Left ventricle myocardium inferior (tissue), 1 donor: ENCODE measurements at places on chromosomes 5 and 9. TPM values are rescaled to one million over a fixed set of nuclear protein-coding genes. Genes with fewer than 3 reads are reported as not detected.

The EEIG1 gene
- 20.7 TPM for total RNA-seq

The FBN2 gene
- total RNA-seq = 34.1 TPM

The ZNF618 gene
- 1.9 TPM for total RNA-seq

The PRXL2C gene
- 26.8 TPM for total RNA-seq

GRCh38 chr5:108587821-108588220 lies 159.9 kb upstream of the FER start:
- no peak for DNase-seq

GRCh38 chr5:11520241-11520930 lies 383.9 kb downstream of the CTNND2 start:
- no peak for DNase-seq

- no peak for DNase-seq
These were observed 70.1 kb downstream of the RFX3 start for GRCh38 chr9:3455717-3456116.

GRCh38 chr9:97367729-97368128 lies 44.2 kb upstream of the TDRD7 start:
- DNase-seq = no peak

DNA sequence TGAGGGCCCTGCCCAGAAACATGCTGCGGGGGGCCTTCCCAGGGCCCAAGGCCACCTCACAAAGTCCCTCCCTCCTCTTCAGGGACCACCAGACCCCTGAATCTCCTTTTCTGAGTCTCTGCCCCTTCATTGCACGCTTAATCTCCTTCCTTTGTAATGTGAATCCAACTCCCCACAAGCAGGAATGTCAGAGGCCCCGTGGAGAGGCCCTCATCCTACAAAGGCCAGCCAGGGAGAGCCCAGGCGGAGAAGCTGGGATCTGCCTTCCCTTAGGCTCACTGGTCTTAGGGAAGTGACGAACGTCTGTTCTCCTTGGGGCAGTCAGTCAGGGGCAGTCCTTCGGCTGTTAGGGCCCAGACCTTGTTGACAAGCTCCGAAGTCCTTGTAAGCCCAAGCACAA lies 2.3 kb downstream of the SMIM33 start:
- DNase-seq = no peak

- no peak for DNase-seq
These were observed 35.8 kb downstream of the FSD1L start for GRCh38 chr9:105483618-105484017.

- no peak for DNase-seq
These were observed 22.0 kb downstream of the SECISBP2 start for GRCh38 chr9:89340332-89340731.

DNA sequence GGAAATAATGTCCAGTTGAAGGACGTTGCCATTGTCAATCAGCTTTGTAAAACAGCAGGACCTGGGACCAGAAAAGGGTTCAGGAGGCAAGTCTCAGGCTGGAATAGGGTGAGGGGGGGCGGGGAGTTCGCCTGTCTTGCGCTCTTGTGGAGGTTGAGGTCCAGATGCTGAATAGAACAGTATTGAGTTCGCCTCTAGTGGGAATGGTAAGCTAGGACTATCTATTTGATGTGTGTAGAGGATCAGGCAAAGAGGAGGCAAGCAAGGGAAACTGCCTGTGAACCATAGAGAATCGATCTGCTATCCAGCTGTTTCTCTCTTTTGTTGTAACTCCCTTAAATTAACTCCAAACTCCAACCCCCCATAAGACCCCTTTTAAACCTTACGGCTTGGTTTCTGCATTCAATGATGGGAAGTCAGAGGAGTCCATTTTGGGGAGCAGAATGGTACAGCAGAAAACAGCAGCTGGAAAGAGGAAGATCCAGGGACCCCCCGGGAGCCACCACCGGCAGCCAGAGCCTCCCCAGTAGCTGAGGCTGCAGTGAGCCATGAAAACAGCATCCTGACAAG lies 133.7 kb downstream of the SLC28A3 start:
- DNase-seq = no peak
